ENCODE measurements at places on chromosomes 1 and 21.

DNA sequence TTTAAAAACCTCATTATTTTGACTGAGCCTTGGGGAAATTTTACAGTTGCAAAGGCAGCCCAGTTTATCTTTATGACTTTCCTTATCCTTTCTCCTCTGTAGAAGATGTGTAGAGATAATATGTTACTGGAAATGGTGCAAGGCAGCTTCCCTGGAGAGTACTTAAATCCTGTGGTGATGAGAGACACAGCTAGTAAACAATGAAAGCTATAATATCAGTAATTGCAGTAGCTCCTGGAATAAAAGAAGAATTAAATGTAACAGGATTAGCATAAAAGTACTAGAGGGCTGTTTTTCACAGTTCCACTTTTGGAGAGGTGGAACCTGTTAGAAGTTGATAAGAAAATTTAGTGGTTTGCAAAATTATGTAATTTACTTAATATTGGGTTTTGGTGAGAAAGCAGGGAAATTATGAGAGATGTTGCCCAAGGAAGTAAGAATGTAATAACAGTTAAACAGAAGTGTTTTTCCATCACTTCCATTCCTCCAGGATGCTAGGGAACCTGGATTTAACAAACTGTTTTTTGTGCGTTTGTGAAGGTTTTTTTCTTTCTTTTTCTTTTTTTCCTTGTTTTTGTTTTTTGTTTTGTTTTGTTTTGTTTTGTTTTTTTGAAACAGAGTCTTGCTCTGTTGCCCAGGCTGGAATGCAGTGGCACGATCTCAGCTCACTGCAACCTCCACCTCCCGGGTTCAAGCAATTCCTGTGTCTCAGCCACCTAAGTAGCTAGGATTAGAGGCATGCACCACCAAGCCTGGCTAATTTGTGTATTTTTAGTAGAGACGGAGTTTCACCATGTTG, 15.7 kb upstream of the EDEM3 start:
- no peak overlapping the region for H3K27ac ChIP-seq
- peaks cover 4% of the 10 kb centered on the region for H3K27me3 ChIP-seq
- no peaks in the 10 kb centered on the region for H3K36me3 ChIP-seq
- H3K4me3 ChIP-seq: no peak overlapping the region
- DNase-seq: no peak
- no peaks in the 10 kb centered on the region for H3K4me1 ChIP-seq

DNA sequence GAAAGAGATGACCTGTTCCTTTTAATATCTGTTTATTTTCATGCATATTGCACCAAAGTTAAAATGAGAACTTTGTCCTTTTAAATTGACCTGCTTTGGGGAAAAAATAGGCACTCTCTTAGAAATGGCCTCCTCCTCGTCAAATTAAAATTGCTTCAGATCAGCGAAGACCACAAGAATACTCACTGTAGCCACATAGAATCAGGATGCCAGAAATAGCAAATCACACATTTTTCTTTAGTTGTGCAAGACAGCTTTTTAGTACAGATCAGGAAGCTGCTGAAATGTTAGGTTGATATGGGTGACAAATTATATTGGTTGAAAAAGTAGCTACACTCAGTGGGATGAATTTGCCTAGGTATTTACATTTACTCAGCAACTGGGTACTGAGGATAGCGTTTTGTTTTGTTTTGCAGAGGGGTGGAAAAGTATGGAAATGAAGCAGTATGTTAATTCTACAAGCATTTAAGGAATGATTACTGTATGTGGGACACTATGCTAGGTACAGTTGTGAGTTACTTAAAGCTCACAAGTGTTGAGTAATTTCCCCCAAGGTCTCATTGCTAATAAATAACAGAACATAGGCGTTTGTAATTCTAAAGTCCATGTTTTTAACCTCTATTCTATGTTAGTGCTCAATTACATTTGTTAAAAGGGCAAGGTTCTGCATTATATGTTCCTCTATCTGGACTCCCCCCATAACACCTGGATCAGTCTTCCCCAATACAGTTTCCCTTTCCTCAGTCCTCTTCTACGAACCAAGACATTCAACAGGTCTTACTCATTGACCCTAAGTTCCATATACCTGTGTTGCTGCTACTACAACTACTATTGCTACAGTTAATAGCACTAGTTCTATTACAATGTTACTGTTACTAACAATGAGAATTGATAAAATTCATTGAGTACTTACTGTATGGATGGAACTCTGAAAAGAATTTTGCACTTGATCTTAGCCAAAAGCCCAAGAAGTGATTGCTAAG, 99.4 kb upstream of the S1PR1 start:
- H3K4me3 ChIP-seq: peak overlapping the region; percentile 45
- H3K4me1 ChIP-seq: peaks cover 67% of the 10 kb centered on the region
- H3K27ac ChIP-seq: peak overlapping the region; percentile 86
- DNase-seq: no peak
- H3K36me3 ChIP-seq: peaks cover 12% of the 10 kb centered on the region
- no peaks in the 10 kb centered on the region for H3K27me3 ChIP-seq

DNA sequence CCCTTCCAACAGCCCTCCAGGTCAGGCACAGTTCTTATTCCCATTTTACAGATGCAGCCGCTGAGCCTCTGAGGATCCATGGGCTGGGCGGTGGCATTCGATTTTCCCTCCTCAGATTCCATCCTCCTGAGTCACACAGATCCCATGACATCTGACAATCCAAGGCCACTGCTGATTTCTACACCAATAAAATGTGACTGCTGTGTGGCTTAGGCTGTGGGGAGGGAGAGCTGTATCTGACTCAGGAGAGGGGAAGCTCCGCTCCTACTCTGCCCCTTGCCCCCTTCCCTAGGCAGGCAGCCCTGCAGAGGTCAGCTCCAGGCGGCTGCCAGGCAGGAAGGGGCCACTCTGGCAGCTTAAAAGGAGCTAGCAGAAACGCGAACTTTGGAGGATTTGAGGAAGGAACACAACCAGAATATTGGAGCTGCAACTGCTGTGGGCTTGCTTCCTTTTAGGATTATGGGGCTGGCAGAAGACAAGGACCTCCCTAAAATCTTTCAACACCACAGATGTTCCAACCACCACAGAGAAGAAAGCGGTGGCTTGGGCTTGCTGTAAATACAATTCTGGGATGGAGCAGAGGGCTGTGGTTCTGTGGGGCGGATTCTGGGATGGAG, 50.0 kb downstream of the MRPL37 start:
- H3K27ac ChIP-seq: no peak overlapping the region
- H3K4me1 ChIP-seq: no peaks in the 10 kb centered on the region

DNA sequence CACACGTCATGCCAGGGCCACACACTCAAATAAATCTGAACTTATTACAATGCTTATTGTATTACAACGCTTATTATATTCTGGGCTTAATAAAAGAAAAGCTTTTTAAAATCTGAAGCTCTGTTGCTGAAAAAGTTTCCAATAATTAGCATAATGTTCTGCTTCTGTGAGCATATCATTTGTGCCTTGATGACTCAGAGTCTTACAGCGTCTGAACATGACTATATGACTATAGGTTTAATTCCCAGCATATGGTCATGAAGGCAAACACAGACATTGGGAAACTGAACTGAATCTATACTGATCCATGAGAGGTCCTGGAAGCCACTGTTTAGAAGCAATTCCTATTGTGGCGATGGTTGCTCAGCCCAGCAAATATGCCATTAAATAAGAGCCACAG, 66.3 kb downstream of the SIM2 start:
- H3K27ac ChIP-seq: no peak overlapping the region
- H3K4me3 ChIP-seq: no peak overlapping the region
- DNase-seq: no peak
- no peaks in the 10 kb centered on the region for H3K4me1 ChIP-seq
- H3K27me3 ChIP-seq: no peaks in the 10 kb centered on the region
- no peaks in the 10 kb centered on the region for H3K36me3 ChIP-seq

GRCh38 chr1:25673456-25673855, 56.9 kb downstream of the MAN1C1 start:
- H3K27me3 ChIP-seq: peaks cover 56% of the 10 kb centered on the region
- peaks cover 44% of the 10 kb centered on the region for H3K36me3 ChIP-seq

DNA sequence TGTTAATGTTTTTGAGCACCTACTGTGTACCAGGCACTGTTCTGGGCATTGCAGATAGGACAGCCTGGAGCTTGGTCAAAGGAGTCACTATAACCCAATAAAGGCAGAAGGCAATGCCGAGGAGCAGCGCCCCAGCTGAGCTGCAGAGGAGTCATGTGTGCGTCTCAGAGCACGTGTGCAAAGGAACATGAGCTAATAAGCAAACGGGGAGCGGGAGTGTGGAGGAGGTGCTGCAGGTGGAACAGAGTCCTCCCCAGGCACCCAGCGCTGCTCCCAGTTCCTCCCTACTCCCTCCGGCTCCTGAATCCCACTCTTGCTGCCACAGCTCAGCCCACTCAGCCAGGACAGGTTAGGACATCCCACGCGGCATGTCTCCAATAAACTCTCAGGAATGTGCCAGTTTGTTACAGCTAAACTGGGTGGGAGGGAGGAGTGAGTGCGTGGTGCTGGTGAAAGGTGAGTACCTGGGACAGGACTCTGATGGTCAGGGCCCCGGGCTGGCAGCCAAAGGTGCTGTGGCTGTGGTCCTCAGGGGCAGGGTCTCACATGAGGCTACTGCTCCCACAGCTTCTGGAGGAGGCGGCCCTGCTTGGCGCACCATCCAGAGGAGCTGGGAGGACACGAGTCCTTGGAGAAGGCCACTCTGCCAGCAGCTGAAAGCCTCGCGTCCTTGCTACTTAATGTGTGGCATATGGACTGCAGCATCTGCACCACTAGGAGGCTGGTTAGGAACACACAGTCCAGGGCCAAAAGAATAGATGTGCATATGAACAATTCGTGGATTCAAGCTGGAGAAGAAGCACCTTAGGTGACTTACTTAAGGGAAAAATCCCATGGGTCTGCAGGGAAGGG, 52.3 kb downstream of the GRIK3 start:
- H3K36me3 ChIP-seq: no peaks in the 10 kb centered on the region
- H3K4me3 ChIP-seq: no peak overlapping the region
- H3K27ac ChIP-seq: no peak overlapping the region
- no peak for DNase-seq
- H3K27me3 ChIP-seq: peaks cover 7% of the 10 kb centered on the region

- H3K4me3 ChIP-seq: no peak overlapping the region
- H3K4me1 ChIP-seq: no peaks in the 10 kb centered on the region
- no peak for DNase-seq
- H3K36me3 ChIP-seq: no peaks in the 10 kb centered on the region
- peaks cover 21% of the 10 kb centered on the region for H3K27me3 ChIP-seq
Observed at GRCh38 chr1:236016782-236017400, 48.0 kb downstream of the NID1 start.

DNA sequence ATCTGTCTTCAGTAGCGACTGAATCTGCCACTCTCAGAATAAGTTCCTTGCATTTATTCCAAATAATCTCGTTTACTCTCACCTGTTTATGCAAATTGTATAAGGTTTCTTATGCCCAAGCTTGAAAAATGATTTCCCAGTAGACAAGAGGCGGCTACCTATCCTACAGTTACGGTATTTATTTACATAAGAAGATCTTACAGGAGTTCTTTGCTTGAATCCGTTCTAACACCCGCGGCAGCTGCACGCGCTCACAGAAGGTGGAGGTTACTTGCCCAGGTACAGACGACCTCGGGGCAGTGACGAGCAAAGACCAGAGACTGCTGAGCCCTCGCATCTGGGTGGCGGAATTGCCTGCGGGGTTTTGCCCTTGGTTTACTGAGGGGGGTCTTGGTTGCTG, 79.9 kb downstream of the SKI start:
- no peak for DNase-seq
- peaks cover 20% of the 10 kb centered on the region for H3K4me1 ChIP-seq
- H3K27ac ChIP-seq: peak overlapping the region; percentile 55
- H3K4me3 ChIP-seq: no peak overlapping the region

GRCh38 chr1:186997877-186998276, 169.1 kb downstream of the PLA2G4A start:
- no peaks in the 10 kb centered on the region for H3K27me3 ChIP-seq
- no peaks in the 10 kb centered on the region for H3K36me3 ChIP-seq
- H3K4me3 ChIP-seq: no peak overlapping the region

DNA sequence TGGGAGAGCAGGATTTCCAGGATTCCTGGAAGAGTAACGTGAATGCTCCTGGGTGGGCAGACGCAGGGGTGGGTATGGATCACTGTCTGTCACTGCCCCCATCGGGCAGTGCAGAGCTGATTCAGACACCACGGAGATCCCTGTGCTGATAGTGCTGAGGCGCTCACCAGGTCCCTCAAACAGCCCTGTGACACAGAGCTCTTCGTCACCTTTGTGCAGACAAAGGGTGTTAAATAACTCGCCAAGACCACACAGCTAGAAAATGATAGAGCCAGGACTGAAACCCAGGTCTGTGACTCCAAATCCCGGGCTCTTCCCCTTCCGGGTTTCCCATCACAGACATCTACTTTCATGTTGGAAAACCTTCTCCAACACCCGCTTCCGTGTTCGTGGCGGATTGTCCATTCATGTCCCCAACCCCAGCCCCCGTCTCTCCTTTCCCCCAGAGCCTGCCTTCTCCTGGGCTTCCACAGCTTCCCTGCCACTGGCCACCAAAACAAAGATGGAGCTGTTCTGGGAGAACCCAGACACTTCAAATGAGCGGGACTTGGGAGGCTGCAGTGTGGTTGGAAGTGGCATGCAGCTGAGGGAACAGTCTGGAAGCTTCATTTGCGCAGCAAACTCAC, 2.6 kb downstream of the EFHD2 start:
- H3K4me3 ChIP-seq: peak overlapping the region; percentile 94
- peak overlapping the region; percentile 45 for H3K27ac ChIP-seq
- peaks cover 25% of the 10 kb centered on the region for H3K36me3 ChIP-seq
- DNase-seq: no peak
- peaks cover 21% of the 10 kb centered on the region for H3K27me3 ChIP-seq

DNA sequence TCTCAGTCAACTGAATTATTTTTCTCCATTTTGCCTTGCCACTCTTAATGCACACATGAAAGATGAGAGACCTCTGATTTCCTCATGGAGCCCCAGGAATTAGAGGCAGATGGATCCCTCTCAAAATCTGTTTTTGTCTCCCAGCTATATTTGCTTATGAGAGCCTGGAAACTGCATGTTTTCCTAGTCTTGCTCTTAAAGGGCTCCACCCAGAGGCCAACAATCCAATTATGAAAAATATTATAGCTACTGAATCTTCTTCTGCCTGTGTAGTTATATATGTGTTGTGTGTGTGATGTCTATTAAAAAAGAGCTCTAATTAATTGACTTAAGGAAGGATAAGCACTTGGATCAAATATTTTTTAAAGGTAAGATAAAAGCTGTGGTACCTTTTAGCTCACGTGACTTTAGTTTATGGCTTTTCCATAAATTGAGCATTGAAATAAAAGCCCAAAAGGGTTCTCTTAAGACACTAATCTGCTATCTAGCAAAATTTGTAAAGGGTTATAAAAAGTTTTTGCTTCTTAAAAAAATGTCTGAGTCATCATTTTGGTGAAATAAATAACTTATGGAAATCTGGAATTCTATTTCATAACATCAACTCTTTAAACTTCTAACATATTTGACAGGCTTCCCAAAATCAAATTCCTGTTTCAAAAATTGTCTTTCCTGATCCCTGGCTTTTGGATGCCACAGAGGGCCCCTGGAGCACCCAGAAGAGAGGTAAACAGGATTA, 31.2 kb upstream of the TSPEAR start:
- no peak for DNase-seq
- no peak overlapping the region for H3K27ac ChIP-seq
- peaks cover 36% of the 10 kb centered on the region for H3K27me3 ChIP-seq
